ENCODE measurements at places on chromosomes 5 and 9. TPM values are rescaled to one million over a fixed set of nuclear protein-coding genes. Genes with fewer than 3 reads are reported as not detected.
A peak's percentile ranks its signal among the peaks of the same experiment; 100 is the strongest.

The NUTM2G gene
- not detected for total RNA-seq

The PTGS1 gene
- total RNA-seq = 0.07 TPM

The PCDHB14 gene
- not detected for total RNA-seq

The SOX30 gene
- 0.65 TPM for total RNA-seq

The GARIN3 gene
- total RNA-seq = 1.3 TPM

The PTPRD gene
- 0.10 TPM for total RNA-seq

The SH3GL2 gene
- total RNA-seq = not detected

DNA sequence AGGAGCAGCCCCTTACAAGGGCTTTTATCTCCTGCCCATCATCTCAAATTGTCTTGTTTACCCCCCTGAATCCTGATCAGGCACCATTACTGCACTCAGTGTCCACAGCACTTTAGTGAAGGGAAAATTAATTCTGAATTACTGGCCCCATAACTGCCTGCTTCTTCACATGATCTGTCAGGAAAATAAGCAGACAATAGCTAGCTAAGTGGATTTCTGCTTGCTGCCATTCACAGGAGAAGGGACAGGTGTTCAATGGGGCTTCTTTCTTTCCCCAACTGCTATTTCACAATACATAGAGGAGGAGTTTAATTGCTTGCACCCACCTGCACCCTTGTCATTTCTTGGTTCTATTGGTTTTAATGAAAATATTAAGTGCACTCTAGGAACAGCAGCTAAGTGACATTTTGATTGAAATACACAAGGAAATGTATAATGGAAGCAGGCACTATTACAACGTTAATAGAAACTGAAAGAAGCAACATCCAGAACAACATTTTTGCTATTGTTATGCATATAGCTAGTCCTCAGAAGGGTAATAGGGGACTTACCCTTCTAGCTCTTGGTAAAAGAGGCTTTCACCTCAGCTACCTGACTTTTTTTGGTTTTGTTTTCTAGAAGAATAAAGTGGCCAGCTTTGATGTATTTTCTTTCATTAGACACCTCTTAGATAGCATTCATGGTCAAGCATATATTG, 599.3 kb upstream of the TLE4 start:
- DNase-seq = no peak
- no peak overlapping the region for H3K4me3 ChIP-seq
- no peak overlapping the region for H3K27ac ChIP-seq
- no peaks in the 10 kb centered on the region for H3K27me3 ChIP-seq
- no peaks in the 10 kb centered on the region for H3K4me1 ChIP-seq

GRCh38 chr9:129275626-129276247, 97.7 kb upstream of the IER5L start:
- no peak for DNase-seq
- H3K27me3 ChIP-seq = no peaks in the 10 kb centered on the region
- no peaks in the 10 kb centered on the region for H3K36me3 ChIP-seq
- H3K4me3 ChIP-seq = no peak overlapping the region

DNA sequence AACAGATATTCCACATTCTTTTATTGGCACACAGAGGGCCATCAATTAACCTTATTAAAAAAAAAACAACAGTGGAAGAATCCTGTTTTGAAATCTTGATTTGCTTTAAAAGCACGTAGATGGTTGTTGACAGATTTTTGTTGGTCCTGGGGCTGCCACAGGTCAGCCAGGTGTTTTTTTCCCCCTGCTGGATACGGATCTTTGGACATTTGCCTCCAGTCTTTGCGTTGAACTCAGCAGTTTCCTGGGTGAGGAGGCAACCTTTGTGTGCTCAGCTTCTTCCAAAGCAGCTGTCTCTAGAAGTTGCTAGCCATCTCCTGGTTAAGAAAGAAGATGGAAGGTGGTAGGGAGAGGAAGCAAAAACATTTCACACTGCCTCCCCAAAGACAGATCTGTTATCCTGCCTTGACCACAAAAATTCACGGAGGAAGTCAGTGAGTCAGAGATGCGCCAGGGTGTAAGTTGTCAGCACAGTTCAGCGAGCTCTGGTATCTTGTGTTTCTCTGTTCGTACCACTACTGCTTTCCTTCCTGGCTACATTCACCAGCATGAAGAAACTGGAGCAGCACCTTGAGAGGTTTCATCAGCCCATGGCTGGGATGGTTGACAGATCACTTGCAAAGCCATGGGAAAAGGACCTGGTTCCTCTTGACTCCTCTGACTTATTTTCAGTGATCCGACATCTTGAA, 207.3 kb downstream of the ARHGAP26 start:
- H3K27me3 ChIP-seq = no peaks in the 10 kb centered on the region
- DNase-seq = peak; percentile 62
- peak overlapping the region; percentile 87 for H3K27ac ChIP-seq
- peak overlapping the region; percentile 23 for H3K4me3 ChIP-seq
- peaks cover 62% of the 10 kb centered on the region for H3K4me1 ChIP-seq

DNA sequence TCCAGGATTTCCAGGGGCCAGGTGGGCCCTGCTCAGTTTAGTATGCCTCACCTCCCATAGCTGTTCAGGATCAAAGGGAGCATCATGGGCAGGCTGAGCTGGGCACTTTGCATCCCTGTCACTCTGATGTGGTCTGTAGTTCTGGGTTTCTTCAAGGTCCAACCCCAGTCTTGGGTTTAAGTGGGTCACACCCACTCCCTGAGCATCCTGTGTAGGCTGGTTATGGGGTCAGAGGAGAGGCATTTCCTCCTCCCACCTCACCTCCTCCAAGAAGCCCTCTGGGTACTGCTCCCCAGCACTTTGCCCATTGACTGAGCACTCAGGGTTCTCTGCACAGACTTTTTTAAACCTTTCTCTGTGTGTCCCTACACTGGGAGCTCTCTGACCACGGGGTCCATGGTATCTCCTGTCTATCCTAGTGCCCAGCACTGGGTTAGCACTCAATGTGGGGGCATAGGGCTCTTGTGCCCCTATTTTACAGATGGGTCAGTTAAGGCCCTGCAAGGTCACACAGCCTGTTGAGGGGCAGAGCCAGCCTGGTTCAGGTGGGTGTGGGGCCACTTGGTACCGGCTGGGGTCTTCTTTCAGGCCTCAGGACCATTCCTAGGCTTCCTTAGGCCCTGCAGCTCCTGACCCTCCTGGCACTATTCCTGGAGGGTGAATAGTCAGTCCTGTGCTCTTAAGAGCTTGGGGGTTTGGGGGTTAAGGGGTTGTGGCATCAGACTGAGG, 19.0 kb downstream of the CXXC5 start:
- no peak for DNase-seq
- H3K36me3 ChIP-seq = no peaks in the 10 kb centered on the region
- H3K4me1 ChIP-seq = peaks cover 22% of the 10 kb centered on the region
- H3K4me3 ChIP-seq = no peak overlapping the region

DNA sequence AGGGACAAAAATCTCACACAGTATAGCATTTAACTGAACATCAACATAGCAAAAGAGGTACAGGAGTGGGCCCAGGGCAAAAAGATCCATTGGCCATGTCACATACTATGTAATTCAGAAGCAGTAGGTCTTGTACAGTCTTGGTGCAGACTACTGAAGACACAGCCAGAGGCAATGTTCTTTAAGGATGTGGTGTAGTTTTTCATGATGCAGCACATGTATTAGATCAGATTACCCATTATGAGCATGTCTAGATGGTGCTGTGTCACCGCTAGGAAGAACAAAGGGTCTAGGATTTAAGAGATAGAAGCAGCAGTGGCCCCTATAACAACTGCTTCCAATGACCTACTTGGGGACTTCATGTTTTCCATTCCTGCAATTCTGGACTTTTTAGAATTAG, 610.4 kb upstream of the MEF2C start:
- DNase-seq = no peak
- H3K4me1 ChIP-seq = no peaks in the 10 kb centered on the region
- H3K27me3 ChIP-seq = no peaks in the 10 kb centered on the region

GRCh38 chr5:134209477-134210245, 16.2 kb downstream of the PPP2CA start:
- DNase-seq = no peak
- no peak overlapping the region for H3K27ac ChIP-seq
- H3K4me3 ChIP-seq = no peak overlapping the region
- H3K36me3 ChIP-seq = peaks cover 13% of the 10 kb centered on the region
- H3K27me3 ChIP-seq = no peaks in the 10 kb centered on the region

DNA sequence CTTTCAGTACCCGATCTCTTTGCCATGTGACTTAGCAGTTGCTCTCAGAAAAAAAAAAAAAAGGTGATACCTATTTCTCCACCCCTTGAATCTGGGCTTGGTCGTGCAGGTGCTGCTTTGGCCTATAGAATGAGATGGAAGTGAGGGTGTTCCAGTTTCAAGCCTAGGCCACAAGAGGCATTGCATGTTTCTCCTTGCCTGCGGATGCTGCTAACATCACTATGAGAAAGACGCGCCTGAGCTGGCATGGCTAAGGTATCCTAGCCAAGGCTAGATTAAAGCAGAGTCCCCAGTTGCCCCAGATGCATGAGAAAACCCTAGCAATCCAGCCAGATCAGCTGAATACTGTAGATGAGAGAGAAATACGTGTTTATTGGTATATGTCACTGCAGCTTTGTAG, 14.7 kb upstream of the CSF1R start:
- H3K27me3 ChIP-seq = peaks cover 4% of the 10 kb centered on the region
- H3K27ac ChIP-seq = no peak overlapping the region
- no peaks in the 10 kb centered on the region for H3K4me1 ChIP-seq
- no peaks in the 10 kb centered on the region for H3K36me3 ChIP-seq

- H3K4me3 ChIP-seq = no peak overlapping the region
- peaks cover 12% of the 10 kb centered on the region for H3K27me3 ChIP-seq
- no peaks in the 10 kb centered on the region for H3K36me3 ChIP-seq
- DNase-seq = no peak
- no peak overlapping the region for H3K27ac ChIP-seq
Observed at GRCh38 chr5:130762031-130762430, 403.0 kb downstream of the HINT1 start.

DNA sequence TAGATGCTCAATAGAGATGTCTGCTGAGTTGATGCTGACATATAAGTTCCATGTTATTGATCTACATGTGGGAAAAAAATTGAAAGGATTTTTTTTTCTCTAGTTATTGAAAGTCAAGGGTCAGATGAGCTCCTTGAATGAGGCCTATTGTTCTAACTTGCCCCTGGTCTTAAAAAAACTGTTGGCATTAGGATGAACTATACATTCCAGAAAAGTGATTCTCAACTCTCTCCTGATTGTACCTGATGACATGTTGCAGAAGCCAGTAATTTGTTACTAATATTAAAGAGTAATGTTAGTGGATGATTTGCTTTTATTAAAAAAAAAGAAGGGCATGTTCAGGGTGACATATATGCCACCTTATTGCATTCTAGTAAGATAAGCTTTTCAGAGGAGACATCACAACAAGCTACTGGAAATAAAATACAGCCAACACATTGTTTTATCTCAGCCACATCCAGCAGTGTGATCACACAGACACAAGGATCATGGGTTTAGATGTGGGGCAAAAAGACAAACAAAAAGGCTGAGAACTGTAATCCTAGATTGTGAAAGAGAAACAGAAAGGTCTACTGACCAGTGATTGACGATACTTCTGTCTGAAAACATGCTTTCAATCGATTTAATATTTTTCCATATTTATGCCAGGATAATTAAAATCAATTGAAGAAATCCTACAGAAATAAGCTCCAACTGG, 1314.1 kb upstream of the C9orf72 start:
- no peak overlapping the region for H3K4me3 ChIP-seq
- H3K4me1 ChIP-seq = no peaks in the 10 kb centered on the region
- H3K36me3 ChIP-seq = no peaks in the 10 kb centered on the region
- no peaks in the 10 kb centered on the region for H3K27me3 ChIP-seq

DNA sequence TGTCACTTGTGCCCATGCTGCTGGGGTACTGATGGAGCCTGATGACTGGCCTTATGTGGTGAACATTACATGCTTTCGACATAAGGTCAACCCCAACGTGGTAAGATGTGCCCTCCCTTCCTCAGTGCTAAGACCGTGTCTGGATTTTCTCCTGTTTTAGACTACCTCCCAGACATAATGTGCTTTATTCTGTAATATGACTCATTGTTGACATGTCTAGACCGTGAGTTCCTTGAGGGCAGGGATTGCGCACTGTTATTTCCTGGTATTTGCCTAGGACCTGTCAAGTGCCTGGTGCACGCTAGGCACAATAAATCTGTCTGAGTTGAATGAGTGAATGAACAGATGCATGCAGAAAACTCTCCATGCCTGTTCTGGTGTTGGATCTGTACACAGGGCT, 346.0 kb downstream of the KDM4C start:
- peaks cover 42% of the 10 kb centered on the region for H3K36me3 ChIP-seq
- H3K27me3 ChIP-seq = no peaks in the 10 kb centered on the region
- H3K27ac ChIP-seq = no peak overlapping the region
- no peak for DNase-seq
- H3K4me1 ChIP-seq = no peaks in the 10 kb centered on the region

DNA sequence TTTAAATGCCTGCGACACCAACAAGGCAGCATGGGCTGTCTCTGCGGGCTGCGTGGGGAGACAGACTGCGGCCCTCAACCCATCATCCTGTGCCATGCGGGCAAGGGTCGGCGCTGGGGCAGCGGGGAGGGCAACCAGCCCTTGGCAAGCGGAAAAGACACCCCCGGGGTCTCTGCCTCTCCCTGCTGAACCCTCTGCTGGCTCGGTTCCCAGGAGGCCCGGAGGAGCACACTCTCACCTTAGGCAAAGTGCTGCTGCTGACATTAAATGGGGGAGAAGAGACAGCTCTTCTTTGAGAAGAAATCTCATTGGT, 129.6 kb upstream of the PPP1R26 start:
- peaks cover 7% of the 10 kb centered on the region for H3K27me3 ChIP-seq
- no peaks in the 10 kb centered on the region for H3K4me1 ChIP-seq

GRCh38 chr9:86577420-86578333, 223.5 kb upstream of the TUT7 start:
- H3K4me3 ChIP-seq = no peak overlapping the region
- H3K4me1 ChIP-seq = no peaks in the 10 kb centered on the region
- H3K27ac ChIP-seq = no peak overlapping the region
- no peak for DNase-seq
- H3K27me3 ChIP-seq = peaks cover 2% of the 10 kb centered on the region

DNA sequence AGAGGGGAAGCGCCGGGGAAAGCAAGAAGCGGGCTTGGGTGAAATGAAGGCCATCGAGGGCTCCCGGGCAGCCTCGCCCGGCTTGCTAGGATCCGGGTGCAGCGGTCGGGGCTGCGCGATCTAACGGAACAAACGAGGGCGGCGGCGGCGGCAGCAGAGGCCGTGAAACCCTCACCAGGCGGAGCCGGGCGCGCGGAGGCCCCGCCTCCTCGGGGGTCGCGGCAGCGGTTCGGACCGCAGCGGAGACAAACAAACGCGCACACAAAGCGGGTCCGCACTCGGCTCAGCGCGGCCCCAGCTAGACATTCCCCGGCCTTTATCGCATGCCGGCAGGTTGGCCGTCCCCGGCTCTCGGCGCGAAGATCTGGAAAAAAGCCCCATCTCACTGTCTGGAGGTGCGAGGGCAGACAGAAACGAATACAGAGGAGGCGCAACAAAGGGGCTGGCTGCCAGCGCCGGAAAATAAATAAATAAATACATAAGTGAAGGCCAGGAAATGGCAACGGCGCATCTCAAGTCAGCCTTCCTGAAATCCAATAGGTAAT, 10.5 kb upstream of the TRIM36 start:
- no peak overlapping the region for H3K27ac ChIP-seq
- DNase-seq = peak; percentile 28
- H3K27me3 ChIP-seq = peaks cover 66% of the 10 kb centered on the region
- peaks cover 3% of the 10 kb centered on the region for H3K36me3 ChIP-seq
- H3K4me3 ChIP-seq = peak overlapping the region; percentile 69
